ENCODE measurements at places on chromosomes 12 and 14.

- DNase-seq: no peak
Observed at GRCh38 chr14:51073731-51074130, 21.2 kb downstream of the TRIM9 start.

- no peak for DNase-seq
Observed at GRCh38 chr12:67111182-67111581, 158.0 kb upstream of the CAND1 start.

- DNase-seq: no peak
Observed at GRCh38 chr12:117853600-117853999, 115.2 kb downstream of the KSR2 start.

GRCh38 chr12:5203274-5203673, 159.6 kb downstream of the KCNA5 start:
- no peak for DNase-seq
